ENCODE measurements at places on chromosomes 5 and 9. TPM values are rescaled to one million over a fixed set of nuclear protein-coding genes. Genes with fewer than 3 reads are reported as not detected.

DNA sequence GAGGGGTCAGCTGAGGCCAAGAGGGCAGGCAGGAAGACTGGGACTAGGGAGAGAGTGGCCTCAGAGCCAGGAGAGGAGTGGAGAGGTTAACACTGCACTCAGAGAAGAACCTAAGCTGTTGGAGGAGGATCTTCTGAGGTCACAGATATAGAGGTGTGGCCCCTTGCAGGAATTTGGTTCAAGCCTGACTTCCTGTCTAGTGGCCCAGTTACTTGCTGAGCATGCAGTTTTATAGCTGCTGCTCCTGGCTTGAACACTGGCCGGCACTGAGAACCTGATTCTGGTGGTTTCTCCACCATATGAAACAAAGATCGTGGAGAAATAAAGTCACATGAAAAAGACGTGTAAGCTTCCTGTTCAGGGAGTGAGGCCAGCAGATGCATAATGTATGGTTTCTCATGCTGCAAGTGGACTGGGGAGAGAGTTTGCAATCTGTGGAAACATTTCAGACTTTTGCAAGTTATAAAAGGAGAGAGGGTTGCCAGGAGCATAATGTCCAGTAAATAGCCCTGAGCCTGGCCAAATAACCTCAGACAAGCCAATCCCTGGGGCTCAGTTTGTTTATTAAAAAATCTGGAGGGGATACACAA is 82.6 kb downstream of the GALNT10 start:
- H3K27me3 ChIP-seq, result no peaks in the 10 kb centered on the region
- peak; percentile 1 for DNase-seq
- peaks cover 26% of the 10 kb centered on the region for H3K4me1 ChIP-seq
- peak overlapping the region; percentile 32 for H3K27ac ChIP-seq
- H3K4me3 ChIP-seq, result no peak overlapping the region

DNA sequence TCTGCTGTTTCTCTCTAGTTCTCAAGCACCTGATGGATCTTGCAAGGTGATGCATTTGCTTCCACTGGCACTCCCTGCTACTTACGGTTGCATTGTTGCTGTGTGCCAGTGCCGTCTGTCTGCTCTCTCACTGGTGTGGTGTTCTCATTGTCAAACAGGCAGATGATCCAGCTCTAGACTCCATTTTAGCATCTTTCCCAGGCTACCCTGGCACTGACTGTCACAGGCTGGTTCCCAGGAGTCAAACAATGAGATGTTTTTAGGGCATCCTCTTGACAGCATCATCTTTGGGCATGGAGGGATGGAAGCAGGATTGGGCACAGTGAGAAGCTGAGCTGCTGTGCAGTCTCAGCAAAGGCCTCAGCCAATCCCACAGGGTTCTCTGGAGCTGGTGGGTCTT is 12.9 kb downstream of the MTRR start:
- no peak overlapping the region for H3K27ac ChIP-seq
- DNase-seq, result no peak
- H3K4me3 ChIP-seq, result no peak overlapping the region
- H3K27me3 ChIP-seq, result no peaks in the 10 kb centered on the region
- no peaks in the 10 kb centered on the region for H3K4me1 ChIP-seq
- H3K36me3 ChIP-seq, result peaks cover 59% of the 10 kb centered on the region

DNA sequence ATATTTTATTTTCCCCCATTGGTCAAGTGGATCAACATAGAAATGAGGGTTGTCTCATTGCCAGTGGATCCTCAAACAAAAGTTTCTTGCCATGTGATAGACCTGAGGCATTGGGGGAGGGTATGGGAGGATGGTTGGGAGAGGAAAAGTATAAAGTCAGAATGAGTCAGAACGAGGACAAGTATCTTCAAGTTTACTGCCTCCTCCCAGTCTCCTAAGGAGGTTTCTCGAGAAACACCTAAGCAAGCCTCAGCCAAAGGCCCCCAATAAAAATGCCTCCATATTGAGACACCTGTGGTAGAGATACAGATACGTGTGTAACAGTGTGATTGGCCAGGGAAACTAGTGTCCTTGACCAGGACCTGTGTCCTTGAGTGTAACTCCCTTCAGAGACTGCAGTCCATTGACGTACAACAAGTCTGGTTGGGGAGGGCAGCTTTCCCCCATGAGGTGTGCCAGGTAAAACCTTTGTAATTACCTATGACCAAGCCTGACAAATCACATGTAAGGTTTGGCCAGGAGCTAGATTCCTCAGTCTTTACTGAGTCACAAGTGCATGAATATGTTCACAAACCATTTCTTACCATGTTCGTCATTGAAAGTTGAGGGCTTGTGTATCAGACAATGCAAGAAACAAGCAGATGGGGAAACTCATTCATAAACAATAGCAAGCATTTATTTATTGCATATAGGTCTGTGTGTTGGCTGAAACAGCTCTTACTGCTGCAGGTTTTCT is 198.6 kb upstream of the SH3GL2 start:
- no peak overlapping the region for H3K27ac ChIP-seq
- no peaks in the 10 kb centered on the region for H3K4me1 ChIP-seq
- no peak overlapping the region for H3K4me3 ChIP-seq
- DNase-seq, result no peak
- no peaks in the 10 kb centered on the region for H3K36me3 ChIP-seq
- no peaks in the 10 kb centered on the region for H3K27me3 ChIP-seq

Gene CARTPT
- total RNA-seq, result not detected

- H3K4me1 ChIP-seq, result peaks cover 34% of the 10 kb centered on the region
- peak overlapping the region; percentile 93 for H3K4me3 ChIP-seq
- H3K36me3 ChIP-seq, result no peaks in the 10 kb centered on the region
- DNase-seq, result no peak
- H3K27ac ChIP-seq, result no peak overlapping the region
Measured at GRCh38 chr9:71908825-71909224, 2.2 kb downstream of the ABHD17B start.
